ENCODE measurements at places on chromosomes 11 and 22.

DNA sequence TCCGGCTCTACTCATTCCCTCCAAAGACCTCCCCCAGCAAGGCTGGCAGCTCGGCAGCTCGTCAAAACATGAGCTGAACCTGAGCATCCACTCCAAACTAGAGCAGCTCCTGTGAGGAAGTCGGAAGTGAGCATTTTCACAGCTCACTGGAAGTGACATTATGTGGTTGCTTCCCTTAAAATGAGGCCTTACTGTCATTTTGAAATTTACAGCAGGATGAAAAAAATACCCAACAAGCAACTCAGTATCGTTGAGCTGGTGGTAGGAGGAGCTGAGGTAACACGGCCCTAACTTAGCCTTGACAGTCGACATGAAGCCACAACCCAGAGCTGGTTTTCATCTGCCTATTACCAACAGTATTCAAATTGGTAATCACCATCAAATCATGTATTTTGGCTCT lies 38.0 kb upstream of the ARFGAP3 start:
- DNase-seq = no peak

- DNase-seq = no peak
These were observed 415.2 kb downstream of the TENM4 start for GRCh38 chr11:79025622-79026021.

- no peak for DNase-seq
These were observed 3.4 kb downstream of the OVOL1 start for GRCh38 chr11:65790104-65790901.

GRCh38 chr11:34345540-34345876 lies 12.3 kb downstream of the ABTB2 start:
- no peak for DNase-seq

DNA sequence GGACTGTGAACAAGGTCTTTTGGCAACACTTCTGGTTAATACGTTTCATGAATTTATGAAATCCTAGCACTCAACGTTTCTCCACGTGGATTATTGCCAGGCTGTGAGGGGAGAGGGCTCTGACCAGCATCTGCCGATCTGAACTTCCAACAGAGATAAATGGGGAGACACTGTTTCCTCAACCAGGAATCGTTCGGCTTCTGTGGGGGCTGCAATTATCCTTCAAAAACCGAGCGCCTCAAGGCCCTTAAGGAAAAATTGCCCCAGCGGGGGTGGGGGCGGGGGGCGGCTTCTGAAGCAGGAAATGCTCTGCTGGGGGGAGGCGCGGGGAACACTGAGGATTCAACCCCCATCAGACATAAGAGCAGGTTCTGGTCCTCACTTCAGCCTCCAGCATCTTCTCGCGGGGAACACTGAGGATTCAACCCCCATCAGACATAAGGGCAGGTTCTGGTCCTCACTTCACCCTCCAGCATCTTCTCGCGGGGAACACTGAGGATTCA lies 155.6 kb downstream of the BRD1 start:
- DNase-seq = no peak
